Hindlimb muscle (tissue), 1 donor: ENCODE measurements at places on chromosomes 7 and 10. TPM values are rescaled to one million over a fixed set of nuclear protein-coding genes. Genes with fewer than 3 reads are reported as not detected.

DNA sequence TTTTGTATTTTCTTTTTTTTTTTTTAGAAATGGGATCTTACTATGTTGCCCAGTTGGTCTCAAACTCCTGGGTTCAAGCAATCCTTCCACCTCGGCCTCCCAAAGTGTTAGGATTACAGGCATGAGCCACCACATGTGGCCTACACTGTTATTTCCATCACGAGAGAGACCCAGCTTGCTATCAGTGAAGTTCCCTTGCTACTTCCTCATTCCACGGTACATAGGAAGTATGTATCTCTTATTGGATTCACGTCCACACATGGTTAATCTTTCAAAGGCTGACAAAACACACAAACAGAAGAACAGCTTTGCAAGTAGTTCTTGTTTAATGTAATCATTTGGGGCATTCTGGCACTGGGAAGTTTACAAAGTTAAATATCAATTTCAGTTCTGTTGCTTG lies 50.9 kb downstream of the DCLRE1A start:
- no peak for DNase-seq

DNA sequence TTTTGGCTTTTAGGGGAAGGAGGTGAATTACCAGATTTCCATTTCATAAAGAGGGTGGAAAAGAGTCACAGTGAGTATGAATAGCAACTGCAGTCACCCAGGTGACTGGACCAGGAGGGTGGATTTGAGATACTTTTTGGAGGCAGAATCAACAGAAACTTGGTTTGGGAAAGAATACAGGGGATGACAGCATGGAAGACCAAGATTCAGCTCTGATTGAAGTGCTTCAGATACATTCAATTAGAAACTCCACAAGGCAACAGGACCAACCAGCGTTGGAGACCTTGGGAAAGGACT lies 83.0 kb downstream of the SGMS1 start:
- no peak for DNase-seq

GRCh38 chr7:151248346-151249033 lies at the start of gene SMARCD3:
Gene SMARCD3, minus strand, starts transcription at chr7:151248694. Its CDS starts 132 bp downstream, at chr7:151248562.
- peak; percentile 82 for DNase-seq

DNA sequence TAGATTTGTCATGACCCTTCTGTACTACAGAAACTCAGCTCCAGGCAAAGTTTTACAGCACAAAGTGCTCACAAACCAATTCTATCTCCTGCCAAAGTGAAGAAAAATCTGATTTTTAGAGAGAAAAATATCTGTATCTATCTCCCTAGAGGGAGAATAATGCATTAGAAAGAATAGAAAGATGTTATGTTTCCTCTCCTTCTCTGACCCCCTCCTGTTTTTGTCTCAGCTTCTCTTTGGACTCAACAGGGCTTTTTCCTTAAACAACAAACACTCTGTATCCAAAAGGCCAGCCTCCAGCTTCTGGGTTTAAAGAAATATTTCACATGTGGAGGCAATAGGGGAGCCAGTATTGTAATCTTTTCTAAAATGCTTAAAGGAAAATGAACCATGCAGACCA lies 627.4 kb downstream of the REEP3 start:
- no peak for DNase-seq

- DNase-seq, result peak; percentile 39
Measured at GRCh38 chr7:128168667-128169210, 72.3 kb upstream of the LEP start.

- no peak for DNase-seq
Measured at GRCh38 chr10:69180525-69181204, 631 bp downstream of the SUPV3L1 start.

The A1CF gene
- polyA plus RNA-seq, result not detected
